ENCODE measurements at places on chromosomes 11 and 22.

- no peak for DNase-seq
Measured at GRCh38 chr11:67113231-67113721, 5.8 kb upstream of the KDM2A start.

GRCh38 chr22:50244420-50245213 lies at the start of gene TUBGCP6:
TSS of gene TUBGCP6 (minus strand) at chr22:50245023. CDS start at chr22:50244459, 564 bp downstream.
- DNase-seq: peak; percentile 90

- no peak for DNase-seq
Measured at GRCh38 chr22:48579928-48580309, 1247.8 kb downstream of the BRD1 start.

DNA sequence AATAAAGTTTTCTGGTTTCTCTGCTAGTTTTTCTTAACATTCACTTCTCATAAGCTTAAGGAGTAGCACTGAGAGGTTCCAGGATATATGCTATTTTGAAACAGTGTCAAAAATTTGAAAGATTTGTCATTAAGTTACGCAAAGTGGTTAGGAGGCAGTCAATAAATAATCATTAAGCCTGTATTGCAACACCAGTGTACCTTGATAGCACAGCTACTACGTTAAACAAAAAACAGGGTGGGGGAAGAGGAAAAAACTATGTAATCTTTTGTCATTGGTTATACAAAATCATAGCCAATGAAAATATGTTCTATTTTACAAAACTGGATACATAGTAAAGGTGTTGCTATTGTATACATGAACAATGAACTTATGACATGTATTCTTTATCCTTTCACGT lies 30.4 kb upstream of the PITPNB start:
- DNase-seq: no peak

DNA sequence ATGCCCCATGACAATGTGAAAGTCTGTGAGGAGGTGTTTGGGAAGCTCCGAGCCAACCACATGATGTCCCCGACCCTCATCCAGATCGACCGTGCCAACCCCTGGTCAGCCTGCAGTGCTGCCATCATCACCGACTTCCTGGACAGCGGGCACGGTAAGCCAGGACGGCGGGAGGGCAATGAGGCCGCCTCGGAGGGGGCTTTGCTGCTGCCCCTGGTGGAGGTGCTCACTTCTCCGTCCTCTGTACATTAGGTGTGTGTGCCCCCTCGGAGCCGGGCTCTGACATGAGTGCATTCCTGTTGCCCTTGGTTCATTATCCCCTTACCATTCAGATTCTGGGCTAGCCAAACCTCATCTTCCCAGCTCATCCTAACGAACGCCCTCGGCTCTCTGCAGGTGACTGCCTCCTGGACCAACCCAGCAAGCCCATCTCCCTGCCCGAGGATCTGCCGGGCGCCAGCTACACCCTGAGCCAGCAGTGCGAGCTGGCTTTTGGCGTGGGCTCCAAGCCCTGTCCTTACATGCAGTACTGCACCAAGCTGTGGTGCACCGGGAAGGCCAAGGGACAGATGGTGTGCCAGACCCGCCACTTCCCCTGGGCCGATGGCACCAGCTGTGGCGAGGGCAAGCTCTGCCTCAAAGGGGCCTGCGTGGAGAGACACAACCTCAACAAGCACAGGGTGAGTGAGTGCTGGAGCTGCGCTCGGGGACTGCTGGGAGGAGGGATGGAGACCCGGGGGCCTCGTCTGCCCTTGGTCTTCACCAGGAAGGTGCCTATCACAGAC lies 13.8 kb downstream of the ADAMTS15 start:
- DNase-seq: no peak

DNA sequence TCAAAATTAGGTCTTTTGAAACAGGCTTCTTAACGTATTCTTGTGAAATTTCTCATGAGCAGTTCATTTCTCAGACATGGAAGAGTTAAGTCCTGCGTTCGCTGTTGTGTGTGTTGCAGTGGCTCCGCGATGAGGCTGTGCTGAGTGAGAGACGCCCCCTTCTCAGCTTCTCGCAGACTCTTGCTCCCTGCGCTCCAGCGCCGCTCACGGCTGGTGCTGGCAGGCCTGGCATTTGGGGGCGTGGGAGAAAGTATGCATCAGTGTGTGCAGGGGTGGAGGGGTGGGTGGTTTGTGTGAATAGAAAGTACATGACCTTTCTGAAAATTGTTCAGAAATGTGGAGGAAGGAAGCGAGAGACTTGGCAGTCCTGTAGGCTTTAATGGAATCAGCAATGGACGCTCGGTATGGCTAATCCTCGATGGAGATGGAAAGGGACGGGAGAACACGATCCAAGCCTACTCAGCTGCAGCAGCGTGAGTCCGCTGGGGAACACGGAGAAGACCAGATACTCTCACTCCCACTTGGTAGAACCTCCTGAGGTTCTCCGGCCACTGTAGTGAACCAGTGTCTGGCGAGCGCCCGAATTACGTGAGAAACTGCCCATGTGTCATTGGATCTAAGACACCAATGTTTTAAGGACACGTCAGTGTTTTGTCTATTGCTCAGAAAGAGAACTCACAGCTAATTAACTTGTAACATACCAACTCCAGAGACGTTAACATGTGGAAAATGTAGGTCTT lies 5.9 kb downstream of the TAB1 start:
- DNase-seq: peak; percentile 38

GRCh38 chr11:92662601-92663360 lies 306.7 kb upstream of the MTNR1B start:
- no peak for DNase-seq

DNA sequence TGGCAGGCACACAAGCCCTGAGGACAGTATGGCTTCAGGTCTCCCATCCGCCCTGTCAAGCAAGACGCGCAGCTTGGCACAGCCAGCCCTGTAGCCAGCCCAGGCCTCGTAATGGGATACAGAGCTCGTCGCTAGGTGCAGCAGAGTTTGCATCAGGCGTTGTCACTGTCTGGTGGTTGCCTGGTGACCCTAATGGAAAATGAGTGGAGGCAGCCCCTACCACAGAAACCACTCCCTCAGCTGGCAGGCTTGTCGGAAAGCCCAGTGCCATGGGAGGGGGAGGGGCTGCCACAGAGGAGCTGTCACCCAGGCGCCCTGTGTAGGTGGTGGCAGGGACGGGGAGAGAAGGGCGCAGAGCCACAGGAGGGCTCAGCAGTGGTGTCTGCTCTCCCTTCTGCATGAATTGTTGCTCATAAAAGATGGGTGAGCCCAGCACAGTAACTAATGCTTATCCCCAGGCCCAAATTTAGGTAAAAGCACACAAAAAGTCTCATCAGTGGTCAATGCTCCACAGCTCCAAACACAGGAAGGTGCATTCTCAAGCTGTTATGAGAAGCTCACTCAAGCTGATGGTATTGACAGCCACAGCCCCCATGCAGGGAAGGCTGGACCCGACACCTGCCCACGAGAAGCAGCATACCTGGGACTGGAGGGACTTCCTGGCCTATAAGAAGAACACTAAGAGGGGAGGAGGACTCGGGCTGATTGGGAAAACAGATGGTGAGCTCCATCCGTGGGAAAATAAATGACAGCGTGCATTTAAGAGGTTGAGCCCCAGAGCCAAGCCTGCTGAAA lies 164.6 kb downstream of the ETS1 start:
- DNase-seq: peak; percentile 84

DNA sequence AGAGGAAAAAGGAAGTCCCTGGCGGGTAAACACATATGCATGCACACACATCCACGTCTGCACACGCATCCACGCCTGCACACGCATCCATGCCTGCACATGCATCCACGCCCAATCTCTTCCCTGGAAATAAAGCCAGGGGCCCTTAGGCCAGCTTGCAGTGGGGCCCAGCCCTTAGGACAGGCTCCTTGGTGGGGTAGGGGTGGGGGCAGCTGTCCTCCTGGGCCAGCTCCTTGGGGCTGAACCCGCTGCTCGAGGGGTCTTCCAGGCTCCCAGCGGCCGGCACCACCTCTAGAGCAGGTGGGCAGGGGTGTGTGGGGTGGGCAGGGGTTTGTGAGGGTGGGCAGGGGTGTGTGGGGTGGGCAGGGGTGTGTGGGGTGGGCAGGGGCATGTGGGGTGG lies 1.9 kb downstream of the C11orf21 start:
- DNase-seq: no peak

DNA sequence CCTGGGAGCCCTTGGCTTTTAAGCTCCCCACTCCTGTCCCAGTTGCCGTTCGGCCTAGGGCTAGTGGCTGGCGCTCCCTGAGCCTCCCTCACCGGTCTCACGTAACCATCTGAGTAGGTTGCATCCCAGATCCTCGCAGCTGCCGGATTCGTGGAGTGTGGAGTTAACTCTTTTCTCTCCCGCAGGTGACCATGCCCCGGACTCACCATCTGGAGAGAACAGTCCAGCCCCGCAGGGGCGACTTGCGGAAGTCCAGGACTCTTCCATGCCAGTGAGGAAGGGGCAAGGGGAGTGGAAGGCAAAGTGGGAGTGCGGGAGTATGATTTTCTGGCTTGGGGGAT lies 902 bp downstream of the MUS81 start:
- DNase-seq: no peak

- no peak for DNase-seq
Measured at GRCh38 chr22:31846161-31847115, 92.6 kb downstream of the DEPDC5 start.

- DNase-seq: no peak
Measured at GRCh38 chr11:69938206-69938605, 119.0 kb upstream of the FGF3 start.

GRCh38 chr11:66317723-66318599 lies 1.1 kb upstream of the CD248 start:
- no peak for DNase-seq

GRCh38 chr11:62120001-62120400 lies 3.8 kb upstream of the INCENP start:
- no peak for DNase-seq

- no peak for DNase-seq
Measured at GRCh38 chr11:45476126-45476525, 189.3 kb downstream of the CHST1 start.

DNA sequence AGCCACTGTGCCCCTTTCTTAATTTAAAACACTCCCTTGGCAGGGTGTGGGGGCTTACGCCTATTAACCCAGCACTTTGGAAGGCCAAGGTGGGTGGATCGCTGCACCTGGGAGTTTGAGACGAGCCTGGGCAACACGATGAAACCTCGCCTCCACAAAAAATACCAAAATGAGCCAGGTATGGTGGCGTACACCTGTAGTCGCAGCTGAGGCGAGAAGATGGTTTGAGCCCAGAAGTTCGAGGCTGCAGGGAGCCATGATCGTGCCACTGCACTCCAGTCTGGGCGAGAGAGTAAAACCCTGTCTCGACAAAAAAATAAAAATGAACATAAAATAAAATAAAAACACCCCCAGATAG lies 45.0 kb downstream of the LINC01488 start:
- no peak for DNase-seq

GRCh38 chr22:17871726-17872458 lies 97.6 kb upstream of the BID start:
- no peak for DNase-seq

GRCh38 chr22:20090730-20091240 lies 10.7 kb downstream of the DGCR8 start:
- no peak for DNase-seq

- no peak for DNase-seq
Measured at GRCh38 chr22:27725661-27726060, 75.9 kb downstream of the MN1 start.

Measured in stimulated activated CD4-positive, alpha-beta T cell treated with anti-CD3 and anti-CD28 coated beads, Interleukin-2, amount 100 ng/mL, for 48 hours (primary cell).